ENCODE measurements at places on chromosomes 5 and 9. TPM values are rescaled to one million over a fixed set of nuclear protein-coding genes. Genes with fewer than 3 reads are reported as not detected.

- H3K27me3 ChIP-seq = no peaks in the 10 kb centered on the region
- H3K27ac ChIP-seq = no peak overlapping the region
- H3K4me3 ChIP-seq = no peak overlapping the region
- no peaks in the 10 kb centered on the region for H3K4me1 ChIP-seq
- no peak for DNase-seq
These were observed 108.4 kb downstream of the ENTREP1 start for GRCh38 chr9:69433392-69433791.

Gene C5
- 25.9 TPM for polyA plus RNA-seq

Gene RGS7BP
- polyA plus RNA-seq = 1.1 TPM

- no peak overlapping the region for H3K4me3 ChIP-seq
- no peaks in the 10 kb centered on the region for H3K4me1 ChIP-seq
- no peaks in the 10 kb centered on the region for H3K27me3 ChIP-seq
These were observed 61.1 kb downstream of the LMNB1 start for GRCh38 chr5:126837906-126838539.

GRCh38 chr5:151257731-151258181 is 4.8 kb downstream of the GM2A start:
- DNase-seq = no peak
- peaks cover 4% of the 10 kb centered on the region for H3K4me1 ChIP-seq
- H3K36me3 ChIP-seq = peaks cover 7% of the 10 kb centered on the region
- H3K27me3 ChIP-seq = no peaks in the 10 kb centered on the region

- peaks cover 12% of the 10 kb centered on the region for H3K4me1 ChIP-seq
- no peaks in the 10 kb centered on the region for H3K36me3 ChIP-seq
- H3K4me3 ChIP-seq = no peak overlapping the region
- no peaks in the 10 kb centered on the region for H3K27me3 ChIP-seq
These were observed 86.5 kb upstream of the NR5A1 start for GRCh38 chr9:124593651-124594058.

DNA sequence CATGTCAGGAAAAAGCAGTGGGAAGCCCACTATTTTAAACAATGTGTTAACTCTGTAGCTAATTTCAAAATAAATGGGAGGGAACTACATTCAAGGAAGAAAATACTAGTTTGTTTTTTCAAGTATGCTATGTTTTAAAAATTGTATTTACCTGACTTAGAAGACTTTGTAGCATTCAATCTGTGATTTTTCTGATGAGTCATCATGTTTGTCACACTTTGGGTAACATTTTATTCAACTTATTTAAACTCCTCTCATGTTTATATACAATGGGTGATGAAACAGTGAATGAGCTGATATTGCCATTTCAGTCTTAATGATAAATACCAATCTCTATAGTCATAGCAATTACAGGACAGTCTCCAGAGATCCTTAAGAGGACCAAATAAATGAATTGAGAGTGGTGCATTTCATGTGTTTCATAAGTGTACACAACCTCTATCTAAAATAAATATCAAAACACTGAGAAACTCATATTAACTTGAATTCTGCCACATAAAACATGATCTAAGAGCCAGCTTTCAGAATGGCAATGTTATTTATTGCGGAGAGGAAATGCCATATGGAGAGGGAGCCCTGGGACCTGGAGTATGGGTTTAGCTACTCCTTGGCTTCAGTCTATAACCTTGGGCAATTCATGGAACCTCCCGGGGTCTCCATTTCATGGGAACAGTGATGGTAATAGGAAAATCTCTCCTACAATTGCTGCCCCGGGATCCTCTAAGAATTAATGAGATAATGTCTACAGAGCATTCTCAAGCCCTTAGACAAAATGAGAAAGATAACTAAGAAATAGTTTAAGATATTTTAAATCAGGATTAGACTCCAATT is 913.9 kb downstream of the TLE4 start:
- H3K36me3 ChIP-seq = no peaks in the 10 kb centered on the region
- no peak overlapping the region for H3K4me3 ChIP-seq
- DNase-seq = no peak
- H3K27me3 ChIP-seq = no peaks in the 10 kb centered on the region

Gene SLC34A3
- 36.9 TPM for polyA plus RNA-seq

- DNase-seq = no peak
- no peak overlapping the region for H3K27ac ChIP-seq
- no peaks in the 10 kb centered on the region for H3K4me1 ChIP-seq
- H3K36me3 ChIP-seq = no peaks in the 10 kb centered on the region
These were observed 339.7 kb upstream of the IRX4 start for GRCh38 chr5:2222246-2222992.
